ENCODE measurements at places on chromosomes 11 and 22.

DNA sequence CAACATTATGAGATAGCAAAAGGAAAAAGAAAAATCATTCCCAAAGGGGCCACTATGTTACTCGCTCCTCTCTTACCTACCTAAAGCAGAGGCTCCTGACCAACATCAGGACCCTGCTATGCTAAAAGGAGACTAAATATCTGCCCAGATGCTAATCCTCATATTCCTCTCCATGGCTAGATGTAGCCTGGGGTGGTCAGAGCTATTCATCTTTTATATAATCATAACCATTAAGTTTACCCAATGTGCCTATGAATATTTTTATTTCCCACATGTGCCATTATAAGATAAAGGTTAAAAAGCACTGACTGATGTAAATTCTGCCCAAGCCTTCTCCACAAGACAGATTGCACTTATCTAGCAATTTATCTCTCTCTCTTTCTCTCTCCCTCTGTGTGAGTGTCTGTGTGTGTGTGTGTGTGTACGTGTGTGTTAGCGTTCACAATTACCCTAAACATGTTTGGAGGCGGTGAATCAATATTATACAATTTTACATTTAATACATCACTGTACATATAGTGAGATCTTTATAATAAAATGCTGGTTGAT is 41.2 kb upstream of the ANO5 start:
- DNase-seq: no peak

DNA sequence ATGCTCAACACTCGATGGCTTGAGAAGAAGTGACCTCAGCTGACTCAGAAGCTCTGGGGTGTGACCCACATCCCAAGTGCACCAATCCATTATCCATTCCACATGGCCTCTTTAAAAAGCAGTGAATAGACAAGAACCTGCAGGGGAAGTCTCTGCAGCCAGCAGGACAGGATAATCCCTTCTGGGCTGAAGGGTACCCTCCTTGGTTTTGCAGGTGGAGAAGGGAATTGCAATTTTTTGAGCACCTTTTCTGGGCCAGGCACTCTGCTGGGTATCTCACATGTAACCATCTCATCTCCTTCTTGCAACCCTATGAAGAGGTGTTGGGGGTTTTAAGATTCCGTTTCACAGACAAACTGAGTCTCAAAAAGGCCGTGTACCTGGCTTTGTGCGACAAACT is 76.6 kb downstream of the MYO18B start:
- DNase-seq: no peak

- no peak for DNase-seq
Measured at GRCh38 chr11:128563942-128564641, 23.3 kb downstream of the ETS1 start.

DNA sequence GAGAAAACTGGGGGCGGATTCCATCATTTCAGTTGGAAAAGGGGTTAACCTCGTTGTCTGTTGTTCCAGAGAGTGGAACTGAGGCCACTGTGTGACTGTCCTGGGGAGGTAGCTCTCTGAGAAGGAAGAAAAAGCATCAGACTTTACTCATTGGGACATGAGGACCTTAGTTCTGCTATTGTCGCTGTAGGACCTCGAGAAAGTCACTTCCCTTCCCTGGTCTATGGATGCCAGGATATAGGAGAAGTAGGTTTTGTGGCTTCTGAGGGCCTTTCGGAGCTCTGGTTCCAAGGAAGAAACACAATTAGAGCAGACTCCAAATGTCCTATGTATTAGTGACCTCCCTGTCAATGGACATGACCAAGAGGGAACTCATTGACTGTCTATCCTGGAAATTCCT is 6.2 kb downstream of the MYO18B start:
- DNase-seq: no peak

DNA sequence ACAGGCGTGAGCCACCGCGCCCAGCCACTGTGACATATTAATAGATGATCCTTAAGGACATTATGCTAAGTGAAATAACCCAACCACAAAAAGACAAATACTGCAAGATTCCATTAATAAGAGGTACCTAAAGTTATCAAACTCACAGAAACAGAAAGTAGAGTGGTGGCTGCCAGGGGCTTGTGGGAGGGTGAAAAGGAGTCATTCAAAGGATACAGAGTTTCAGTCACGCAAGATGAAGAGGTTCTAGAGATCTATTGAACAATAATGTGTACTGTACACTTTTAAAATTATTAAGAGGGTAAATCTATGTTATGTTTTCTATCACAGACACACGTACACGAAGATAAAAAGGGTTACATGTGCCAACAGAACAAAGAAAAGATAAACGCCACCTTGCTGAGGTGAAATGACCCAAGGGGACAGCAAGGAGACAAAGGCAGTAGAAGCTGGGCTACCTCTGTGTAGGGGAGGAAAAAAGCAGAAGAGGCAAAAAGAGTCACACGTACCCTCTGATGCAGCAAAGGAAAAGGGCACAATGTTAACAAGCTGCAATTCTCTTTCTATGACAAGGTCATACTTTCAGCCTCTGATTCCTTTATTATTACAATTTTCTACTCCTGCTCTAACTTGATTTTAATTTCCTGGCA is 65.3 kb downstream of the AMBRA1 start:
- DNase-seq: no peak

DNA sequence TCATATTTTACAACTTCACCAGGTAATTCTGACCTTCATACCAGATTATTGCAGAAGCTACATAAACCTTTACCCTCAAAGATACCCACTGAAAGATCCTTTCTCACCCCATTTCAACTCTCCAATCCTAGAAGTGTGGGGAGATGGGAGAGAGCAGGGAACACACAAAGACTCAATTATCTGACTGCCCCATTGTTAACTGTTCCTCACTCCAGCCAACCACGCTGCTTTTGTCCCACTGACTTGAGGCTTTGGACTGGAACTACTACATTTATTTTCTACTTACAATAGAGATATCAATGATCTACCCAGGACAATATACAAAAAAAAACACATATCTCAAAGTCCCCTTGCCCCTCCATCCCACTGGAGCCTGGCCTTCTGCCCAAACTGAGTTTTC is 44.7 kb upstream of the SLN start:
- DNase-seq: no peak

- no peak for DNase-seq
Measured at GRCh38 chr11:116651737-116652237, 121.0 kb downstream of the BUD13 start.

DNA sequence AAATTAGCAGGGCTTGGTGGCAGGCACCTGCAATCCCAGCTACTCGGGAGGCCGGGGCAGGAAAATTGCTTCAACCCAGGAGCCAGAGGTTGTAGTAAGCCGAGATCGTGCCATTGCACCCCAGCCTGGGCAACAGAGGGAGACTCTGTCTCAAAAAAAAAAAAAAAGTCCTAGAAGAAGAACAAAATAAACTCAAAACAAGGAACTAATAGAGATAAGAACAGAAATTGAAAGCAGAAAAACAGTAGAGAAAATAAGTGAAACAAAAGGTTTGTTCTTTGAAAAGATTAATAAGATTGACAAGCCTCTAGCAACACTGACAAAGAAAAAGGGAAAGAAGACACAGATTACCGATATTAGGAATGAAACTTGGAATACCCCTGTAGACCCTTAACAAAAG is 45.1 kb upstream of the CBX7 start:
- DNase-seq: no peak

DNA sequence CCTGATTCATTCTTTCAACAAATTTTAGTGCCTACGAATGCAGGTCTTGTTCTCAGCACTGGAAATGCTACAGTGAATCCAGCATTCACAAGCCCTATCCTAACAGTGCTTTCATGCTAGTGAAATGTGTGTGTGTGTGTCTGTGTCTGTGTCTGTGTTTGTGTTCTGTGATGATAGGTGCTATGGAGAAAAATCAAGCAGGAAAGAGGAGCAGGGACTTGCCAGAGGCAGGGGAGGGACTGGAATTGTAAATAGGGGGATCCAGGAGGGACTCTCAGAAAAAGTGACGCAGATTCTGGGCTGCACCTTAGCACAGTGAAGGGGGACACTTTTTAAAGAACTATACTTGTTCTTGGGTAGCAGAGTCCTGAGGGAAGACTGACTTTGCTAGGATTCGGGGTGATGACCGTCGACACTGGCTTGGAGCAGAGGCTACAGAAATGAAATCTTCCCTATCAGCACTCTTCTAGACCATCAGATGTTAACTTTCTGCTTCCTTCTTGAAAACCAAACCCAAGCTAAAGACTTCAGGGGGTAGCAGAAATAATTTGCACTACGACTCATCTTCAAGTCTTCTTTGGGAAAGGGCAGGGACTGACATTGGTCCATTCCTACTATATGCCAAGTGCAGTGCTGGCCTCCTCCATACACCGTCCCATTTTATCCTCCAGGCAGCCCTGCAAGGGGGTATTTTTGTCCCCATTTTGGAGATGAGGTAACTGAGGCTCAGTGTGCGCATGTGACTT is 39.3 kb upstream of the PTPRJ start:
- no peak for DNase-seq

DNA sequence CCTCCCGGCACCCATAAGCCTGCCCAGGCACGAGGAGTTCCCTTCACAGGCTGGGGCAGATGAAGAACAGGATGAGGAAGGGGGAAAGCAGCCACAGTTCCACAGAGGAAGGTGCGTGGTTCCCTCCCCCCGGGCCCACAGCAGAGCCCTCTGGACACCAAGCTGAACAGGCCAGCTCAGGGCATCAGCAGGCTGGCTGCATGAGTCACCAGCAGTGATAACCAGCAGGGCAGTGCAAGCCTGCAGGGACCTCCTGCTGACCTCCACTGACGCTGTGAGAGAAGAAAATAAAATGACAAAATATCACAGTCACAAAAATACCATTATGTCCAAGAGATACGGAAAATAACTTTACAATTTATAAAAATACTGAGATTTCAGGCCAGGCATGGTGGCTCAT is 11.5 kb downstream of the RTL6 start:
- DNase-seq: no peak

- DNase-seq: no peak
Measured at GRCh38 chr11:8268530-8269400, 5.1 kb upstream of the LMO1 start.

DNA sequence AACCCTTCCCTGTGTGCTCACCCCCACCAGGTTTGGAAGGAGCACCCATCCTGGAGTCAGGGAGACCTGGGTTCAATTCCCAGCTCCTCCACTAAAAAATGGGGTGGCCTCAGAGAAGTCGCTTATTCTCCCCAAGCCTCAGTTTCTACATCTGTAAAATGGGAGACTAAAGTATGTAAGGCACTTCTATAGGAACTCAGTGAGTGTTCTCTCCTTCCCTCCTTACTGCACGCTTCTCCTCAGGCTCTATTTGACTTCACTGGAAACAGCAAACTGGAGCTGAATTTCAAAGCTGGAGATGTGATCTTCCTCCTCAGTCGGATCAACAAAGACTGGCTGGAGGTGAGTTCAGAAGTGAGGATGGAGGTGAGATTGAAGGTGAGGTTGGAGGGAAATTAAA is 11.3 kb downstream of the NCF4 start:
- DNase-seq: no peak

DNA sequence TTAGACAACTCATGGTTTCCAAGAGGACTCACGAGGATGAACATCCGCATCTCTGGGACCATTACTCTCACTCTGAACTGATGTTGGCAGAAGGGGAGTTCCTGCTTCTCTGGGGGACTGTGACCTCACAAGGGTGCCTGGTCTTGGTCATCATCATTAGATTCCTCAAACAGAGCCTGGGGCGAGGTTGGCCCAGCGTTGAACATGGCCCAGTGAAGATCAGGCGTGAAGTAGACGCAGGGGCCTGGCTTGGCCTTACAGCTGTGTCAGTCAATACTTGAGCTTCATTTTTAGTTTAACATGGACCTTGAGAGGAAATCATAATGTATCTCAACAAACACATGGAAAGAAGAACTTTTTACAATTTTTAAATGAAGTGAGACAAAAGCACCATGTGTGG is 617.1 kb downstream of the BRD1 start:
- no peak for DNase-seq

All from stimulated activated CD4-positive, alpha-beta T cell treated with anti-CD3 and anti-CD28 coated beads, Interleukin-1b, Interleukin-23, amount 100 ng/mL, for 1 hour (primary cell).